ENCODE measurements at places on chromosomes 16 and 17.

- no peak for DNase-seq
These were observed 109.8 kb downstream of the ZFHX3 start for GRCh38 chr16:72937916-72938794.

DNA sequence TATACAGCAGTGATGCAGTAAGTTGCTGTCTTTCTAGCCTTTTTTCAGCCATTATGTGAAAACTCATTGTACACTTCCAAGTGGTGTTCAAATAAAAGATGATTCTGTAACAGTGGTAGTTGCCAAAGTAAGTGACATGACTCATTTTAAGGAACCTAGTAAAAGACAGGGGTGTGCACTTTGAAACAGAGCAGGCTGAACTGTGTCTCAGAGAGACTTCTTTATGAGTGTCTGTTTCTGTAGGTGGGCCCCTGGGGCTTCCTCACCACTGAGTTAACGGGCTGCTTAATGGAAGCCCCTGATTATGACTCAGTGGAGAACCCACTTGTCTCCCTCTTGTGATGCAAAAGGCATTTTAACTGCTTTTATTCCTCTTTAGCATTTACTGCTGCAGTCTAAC, 147.3 kb downstream of the PCTP start:
- no peak for DNase-seq

- DNase-seq = no peak
These were observed 371.5 kb downstream of the SEC14L1 start for GRCh38 chr17:77512062-77512946.

GRCh38 chr16:648071-648780, 939 bp upstream of the WDR90 start:
- no peak for DNase-seq

DNA sequence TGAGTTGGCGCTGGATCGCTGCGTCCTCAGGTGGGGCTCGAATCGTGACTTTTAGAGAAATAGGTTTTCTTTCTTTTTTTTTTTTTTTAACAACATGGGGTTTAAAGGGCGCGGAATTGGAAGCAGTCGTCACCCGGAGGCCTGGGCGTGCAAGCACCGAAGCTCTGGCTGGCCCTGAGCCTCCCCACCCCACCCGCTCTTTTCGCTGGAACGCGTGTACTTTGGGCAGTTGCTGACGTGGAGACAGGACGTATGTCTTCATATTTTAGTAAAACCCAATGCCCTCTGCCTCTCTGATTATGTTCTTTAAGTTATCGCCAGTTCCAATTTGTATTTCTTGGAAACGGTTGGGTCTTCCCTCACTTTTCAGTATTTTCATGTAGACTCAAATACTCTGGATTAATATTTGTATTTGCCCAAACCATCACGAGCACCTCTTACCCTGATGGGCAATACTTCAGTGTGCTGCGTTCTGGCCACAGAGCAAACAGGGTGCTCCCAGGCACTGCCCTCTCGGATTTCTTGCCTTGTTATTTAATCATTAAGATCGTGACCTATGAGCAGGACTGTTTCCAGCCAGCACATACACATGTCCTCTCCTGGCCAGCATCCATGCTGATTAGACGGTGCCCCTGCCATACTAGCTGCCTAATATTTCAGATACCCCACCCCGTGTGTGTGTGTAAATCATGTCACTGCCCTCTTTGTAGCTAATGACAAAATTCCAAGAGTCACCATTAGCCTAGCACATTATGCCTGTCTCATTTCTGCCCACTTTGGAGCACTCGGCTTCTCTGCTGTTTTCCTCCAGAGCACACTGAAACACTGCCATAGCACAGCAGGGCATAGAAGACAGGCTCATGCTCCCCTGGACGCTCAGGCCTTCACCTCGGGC, 805 bp upstream of the C16orf95 start:
- no peak for DNase-seq

DNA sequence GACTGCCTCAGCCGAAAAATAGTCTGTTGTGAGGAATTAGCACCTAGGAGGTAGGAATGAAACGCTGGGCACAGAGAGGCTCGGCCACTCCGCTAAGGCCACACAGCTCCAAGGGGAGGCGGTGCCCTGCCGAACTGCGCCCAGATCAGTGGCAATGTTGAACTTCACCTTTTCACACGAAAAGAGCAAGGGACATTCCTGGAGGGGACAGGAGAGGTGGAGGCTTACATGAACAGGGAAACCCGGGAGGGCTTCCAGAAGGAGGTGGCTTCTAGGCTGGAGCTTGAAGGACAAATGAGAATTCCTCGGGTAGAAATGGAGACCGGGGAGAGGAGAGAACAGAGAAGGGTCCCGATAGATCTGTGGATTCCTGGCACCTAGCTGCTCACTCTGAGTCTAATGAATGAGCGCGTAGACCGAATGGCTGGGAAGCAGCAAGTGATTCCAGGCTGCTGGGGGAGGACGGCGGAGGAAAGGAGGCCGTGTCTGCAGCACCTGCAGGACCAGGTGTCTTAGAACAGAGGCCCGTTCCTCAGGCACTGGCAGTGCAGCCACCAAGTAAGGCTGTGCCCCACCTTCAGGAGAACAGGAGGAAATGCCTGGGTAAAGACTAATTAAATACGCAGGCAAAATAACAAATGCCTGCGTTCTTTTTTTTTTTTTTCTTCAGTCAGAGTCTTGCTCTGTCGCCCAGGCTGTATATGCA, 722 bp upstream of the SLC38A10 start:
- no peak for DNase-seq

DNA sequence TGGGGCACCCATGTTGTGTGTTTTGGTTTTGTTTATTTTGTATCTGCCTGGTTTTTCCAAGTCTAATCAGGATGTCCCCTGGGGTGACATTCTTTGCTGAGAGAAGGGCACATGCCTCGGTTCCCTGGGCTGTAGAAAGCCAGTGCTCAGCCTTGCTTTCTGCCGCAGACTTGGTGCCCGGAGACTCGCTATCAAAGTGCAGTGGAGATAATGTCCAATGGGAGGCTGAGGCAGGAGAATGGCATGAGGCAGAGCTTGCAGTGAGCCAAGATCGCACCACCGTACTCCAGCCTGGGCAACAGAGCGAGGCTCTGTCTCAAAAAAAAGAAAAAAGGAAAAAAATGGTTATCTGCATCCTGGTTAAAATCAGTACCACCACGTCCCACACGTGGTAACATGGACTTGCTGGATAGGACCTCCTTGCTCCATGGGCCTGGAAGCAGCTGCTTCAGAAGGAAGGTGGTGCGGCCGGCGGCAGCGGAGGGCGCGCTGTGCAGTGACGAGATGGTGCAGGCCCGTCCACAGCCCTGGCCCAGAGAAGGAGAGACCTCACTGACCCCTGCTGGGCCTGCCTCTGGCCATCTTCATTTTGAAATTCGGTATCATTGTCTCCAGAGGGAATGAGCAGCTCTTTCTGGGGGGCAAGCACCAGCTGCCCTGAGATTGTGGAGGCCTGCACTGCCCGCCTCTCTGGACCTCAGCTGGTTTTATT, 19.3 kb upstream of the IL17C start:
- DNase-seq = no peak

- no peak for DNase-seq
These were observed 176.4 kb upstream of the CHMP6 start for GRCh38 chr17:80815151-80815681.

DNA sequence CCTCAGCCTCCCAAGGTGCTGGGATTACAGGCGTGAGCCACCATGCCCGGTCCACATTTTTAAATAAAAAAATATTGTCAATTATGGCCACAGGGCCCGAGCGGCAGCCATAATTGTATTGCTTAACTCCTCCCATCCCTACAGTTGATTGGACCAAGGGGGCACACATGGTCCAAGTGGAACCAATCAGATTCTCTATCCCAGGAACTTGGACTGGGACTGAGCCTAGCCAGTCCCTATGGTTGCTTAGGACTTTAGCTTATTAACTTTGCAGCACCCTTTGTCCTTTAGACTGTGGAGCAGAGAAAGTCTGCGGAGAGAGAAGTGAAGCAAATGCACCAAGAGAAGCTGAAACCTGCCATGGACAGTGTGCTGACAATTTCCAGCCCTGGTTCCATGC, 5.5 kb upstream of the RDM1 start:
- DNase-seq = no peak

GRCh38 chr16:11190588-11191560, 65.1 kb downstream of the SOCS1 start:
- DNase-seq = no peak

DNA sequence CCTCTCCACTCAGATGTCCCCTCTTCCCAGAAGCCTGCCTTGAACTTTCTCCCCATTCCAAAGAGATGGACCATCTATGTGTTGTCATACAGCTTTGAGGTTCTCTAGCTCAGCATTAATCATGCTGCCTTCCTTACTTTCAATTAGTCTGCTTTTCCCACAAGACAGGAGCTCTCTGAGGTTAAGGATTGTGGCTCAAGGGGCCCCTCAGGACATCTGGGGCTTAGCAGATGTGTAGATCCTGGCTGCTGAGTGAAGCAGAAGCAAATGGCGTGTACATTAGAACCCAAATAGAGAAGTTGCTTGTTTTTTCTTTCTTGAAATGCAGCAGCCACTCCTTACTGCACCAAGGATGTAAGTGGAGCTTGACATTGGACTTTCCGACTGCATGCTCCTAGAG, 330.5 kb upstream of the TNRC6C start:
- DNase-seq = no peak

- DNase-seq = no peak
These were observed 37.8 kb downstream of the PIMREG start for GRCh38 chr17:6482105-6482455.

DNA sequence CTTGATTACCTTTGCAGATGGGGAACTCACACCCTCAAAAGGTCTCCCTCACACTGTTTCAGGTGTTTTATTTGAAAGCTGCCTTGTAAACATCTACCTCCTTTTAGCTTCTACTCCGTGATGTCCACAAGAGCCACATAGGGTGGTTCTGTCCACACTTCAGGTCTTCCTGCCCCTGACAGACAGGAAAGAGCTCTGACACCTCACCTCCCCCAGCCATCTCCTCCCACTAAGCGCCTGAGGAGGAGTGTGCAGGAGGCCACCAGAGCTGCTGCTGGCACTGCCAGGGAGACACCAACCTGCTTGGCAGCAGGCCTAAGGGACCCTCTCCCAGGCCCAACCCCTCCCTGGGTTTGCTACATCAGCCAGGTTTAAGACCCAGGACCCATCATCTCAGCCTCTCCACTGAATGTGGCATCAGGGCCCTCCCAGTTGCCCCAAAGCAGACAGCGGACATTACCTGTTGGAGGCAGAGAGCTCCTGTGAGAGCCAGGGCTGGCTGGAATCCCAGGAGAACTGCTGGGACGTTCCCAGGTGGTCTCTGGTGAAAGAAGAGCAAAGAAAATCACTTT, 76.4 kb upstream of the RCVRN start:
- no peak for DNase-seq

- no peak for DNase-seq
These were observed 45.2 kb downstream of the XPO6 start for GRCh38 chr16:28166394-28167208.

DNA sequence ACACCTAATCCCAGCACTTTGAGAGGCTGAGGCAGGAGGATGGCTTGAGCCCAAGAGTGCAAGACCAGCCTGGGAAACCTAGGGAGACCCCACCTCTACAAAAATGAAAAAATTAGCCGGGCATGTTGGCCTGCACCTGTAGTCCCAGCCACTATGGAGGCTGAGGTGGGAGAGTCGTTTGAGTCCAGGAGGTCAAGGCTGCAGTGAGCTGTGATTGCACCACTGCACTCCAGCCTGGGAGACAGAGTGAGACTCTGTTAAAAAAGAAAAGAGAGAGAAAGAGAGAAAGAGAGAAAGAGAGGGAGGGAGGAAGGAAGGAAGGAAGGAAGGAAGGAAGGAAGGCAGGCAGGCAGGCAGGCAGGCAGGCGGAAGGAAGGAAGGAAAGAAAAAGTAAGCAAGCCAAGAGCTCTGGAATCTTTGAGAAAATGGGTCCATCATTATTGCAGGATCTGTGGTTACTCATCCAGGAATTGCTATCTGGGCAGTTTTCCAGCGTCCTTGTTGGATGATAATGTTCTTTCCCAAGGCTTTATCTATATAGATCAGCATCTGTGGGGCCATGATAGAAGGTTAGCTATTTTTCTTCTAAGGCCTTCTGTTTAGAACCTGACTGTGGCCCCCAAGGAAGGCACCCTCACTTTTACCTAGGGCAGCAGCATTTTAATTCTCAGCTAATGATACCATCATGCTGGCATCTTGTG, 533.2 kb upstream of the CDH5 start:
- DNase-seq = no peak

DNA sequence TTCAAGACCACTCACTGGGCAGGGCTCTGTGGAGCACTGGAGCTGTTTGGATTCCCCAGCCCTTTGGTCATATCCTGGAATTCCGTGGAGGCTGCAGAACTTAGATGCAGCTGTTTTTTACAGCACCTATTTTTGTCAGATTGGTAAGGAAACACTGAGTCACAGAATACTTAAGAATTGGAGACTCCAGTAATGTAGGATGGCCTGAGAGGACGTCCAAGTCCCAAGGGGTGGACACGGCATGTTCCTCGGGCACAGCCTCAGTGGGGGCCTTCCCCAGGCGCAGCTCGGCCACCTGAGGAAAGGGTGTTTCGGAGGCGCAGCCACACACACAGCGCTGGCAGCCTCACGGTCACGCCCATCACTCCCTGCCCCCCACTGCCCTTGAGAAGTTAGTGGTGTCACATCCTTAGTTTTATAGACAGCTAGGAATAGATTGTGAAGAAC, 14.8 kb downstream of the PLD6 start:
- DNase-seq = no peak

DNA sequence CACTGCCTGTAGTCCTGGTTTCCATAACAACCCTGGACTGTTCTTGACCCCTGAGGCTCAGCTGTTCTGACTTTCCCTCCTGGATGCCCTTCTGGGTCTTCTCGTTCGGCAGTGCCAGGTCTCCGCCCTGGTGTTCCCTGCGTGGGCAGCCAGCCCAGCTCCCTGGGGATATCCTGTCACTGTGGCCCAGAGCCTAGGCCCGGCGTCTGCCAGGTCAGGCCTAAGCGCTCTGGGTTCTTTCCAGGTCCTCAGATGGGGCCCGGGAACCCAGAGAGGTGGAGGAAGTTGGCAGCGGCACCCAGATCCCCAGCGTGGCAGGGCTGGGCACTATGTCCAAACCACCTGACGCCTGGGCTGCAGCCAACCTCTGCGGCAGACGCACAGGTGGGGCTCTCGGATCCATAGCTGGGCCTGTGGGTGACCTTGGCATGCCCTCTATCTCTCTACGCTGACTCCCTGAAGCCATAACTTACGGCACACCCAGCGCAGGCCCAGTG, 12.5 kb upstream of the ATP2A3 start:
- no peak for DNase-seq

DNA sequence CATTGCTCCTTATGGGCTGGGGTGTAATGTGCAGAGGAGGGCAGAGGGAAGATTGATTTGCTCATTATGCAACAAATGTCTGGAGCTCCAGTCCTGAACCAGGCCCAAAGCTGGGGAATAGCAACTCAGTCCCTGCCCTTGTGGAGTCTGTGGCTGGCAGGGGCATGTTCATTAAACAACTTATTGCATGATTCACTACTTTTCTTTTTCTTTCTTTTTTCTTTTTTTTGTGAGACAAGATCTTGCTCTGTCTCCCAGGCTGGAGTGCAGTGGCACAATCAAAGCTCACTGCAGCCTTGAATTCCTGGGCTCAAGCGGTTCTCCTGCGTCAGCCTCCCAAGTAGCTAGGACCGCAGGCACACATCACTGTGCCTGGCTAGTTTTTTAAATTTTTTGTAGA, 23.1 kb downstream of the MSI2 start:
- no peak for DNase-seq

Measured in activated CD4-positive, CD25-positive, alpha-beta regulatory T cell treated with anti-CD3 and anti-CD28 coated beads, Interleukin-2, amount 50 U/mL, for 72 hours (primary cell).